Left ventricle myocardium superior (tissue), 1 donor: ENCODE measurements at places on chromosomes 7 and 10. TPM values are rescaled to one million over a fixed set of nuclear protein-coding genes. Genes with fewer than 3 reads are reported as not detected.
A peak's percentile ranks its signal among the peaks of the same experiment; 100 is the strongest.

- peak; percentile 97 for DNase-seq
These were observed at the start of gene AASS for GRCh38 chr7:122143751-122144711. Gene AASS (minus strand): TSS chr7:122144249. CDS start chr7:122133726, 10,523 bp downstream.

DNA sequence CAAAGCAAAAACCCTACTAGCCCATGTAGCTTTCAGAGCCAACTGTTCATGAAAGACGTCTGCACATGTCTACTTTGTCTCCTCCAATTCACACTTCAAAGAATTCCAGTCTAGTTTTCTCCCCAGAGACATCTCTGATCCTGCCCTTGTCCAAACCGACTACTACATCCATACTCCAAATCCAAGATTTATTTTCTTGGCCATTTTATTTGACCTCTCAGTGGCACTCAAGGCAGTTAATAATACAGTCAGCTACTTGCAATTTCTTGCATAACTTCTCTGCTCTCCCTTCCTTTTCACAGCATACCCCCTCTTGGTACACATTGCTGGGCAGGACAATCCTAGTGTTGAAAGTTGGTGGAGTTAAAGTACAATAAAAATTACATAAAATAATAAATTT is 170.9 kb upstream of the INHBA start:
- DNase-seq = no peak

GRCh38 chr10:113487154-113487553 is 65.7 kb upstream of the HABP2 start:
- DNase-seq = no peak

DNA sequence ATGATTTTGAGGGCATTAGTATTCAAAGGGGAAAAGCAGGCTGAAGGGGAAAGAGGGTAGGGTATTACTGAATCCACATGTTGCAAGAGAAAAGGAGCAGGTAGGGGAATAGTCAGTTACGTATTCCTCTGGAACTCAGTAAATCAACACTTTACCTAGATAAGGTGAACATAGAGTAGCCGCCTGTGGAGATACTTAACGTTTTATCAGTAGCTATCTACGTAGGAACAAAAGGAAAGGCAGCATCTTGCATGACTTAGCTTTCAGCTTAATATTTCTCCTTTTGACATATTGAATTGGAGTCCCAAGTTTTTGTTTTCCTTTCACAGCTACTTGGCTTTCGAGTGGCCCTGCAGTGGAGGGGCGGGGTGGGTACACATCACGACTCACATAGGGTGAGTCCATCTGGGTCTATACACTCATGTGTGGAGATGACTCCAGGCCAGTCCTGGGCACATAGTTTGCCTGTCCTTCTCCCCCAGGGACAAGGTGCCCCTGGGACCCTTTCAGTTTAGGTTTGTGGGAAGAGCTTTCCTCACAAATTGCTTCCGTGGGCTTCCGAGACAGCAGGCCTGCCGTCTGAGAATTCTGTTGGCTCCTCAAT is 48.1 kb downstream of the CCNY start:
- no peak for DNase-seq

DNA sequence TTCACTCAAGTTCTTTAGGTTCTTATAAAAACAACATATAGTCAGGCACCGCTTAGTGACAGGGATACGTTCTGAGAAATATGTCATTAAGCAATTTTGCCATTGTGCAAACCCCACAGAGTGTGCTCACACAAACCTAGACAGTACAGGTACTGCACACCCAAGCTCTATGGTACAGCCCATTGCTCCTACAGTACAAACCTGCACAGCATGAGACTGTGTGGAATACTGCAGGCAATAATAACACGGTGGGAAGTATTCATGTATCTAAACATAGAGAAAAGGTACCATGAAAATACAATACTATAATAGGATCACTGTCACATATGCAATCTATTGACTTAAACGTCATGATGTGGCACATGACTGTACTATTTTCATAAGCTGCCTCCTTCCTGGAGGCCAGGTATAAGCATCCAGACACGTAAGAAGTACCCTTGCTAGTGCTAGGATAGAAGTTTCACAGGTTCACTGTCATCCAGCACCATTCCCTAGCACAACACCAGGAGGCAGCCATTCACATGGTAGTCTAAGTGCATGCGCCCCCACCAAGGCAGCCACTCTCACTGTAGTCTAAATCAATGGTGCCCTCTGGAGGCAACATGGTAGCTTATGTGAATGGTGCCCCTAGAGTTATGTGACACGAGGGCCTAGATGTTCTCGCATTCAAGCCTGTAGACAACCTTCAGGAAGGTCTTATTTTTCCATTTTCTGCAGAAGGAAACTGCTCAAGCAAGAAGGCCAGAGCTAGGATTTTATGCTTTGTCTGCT is 98.5 kb downstream of the ARHGAP22 start:
- no peak for DNase-seq

DNA sequence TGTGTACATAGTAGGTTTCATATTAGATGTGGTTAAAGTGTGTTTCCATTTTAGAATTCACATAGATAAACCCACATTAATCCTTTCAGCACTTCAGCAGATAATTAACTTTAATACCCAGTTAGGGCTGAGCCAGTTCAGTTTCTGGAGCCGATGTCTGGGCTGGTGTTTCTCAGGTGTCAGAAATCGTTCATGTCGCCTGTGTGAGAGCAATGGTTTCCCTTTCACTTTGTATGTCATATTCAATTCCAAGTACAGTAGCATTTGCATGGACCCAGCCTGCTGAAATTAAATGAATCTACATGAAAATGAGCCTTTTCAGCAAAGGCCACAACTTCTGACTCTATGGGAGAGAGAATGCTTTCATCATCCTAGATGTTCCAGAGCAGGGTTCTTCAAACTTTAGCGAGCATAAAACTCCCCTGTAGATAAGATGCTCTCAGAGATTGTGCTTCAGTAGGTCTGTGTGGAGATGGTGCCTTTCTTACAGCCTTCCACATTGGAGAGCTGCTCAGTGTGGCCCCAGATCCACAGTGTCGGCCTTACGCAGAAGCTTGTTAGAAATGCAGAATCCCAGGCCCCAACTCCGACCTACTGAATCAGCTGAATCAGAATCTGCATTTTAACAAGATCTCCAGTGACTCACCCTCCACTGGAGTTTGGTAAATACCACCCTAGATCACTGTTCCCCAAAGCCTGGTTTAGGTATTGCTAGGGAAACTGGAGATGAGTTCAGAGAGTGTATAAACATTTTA is 19.6 kb downstream of the WIPF3 start:
- no peak for DNase-seq

GRCh38 chr7:143882604-143883078 is 19.3 kb downstream of the TCAF1 start:
- DNase-seq = peak; percentile 87

DNA sequence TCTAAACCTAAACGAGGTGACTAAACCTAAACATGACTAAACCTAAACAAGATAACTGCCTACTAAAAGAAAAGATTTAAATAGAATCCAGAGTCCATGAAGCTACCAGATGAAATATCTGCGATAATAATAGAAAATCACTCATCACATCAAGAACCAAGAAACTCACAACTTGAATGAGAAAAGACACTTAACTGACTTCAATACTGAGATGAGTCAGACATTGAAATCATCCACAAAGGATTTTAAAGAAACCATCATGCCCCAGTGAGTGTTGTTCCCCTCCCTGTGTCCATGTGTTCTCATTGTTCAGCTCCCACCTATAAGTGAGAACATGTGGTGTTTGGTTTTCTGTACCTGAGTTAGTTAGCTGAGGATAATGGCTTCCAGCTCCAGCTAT is 416.0 kb downstream of the CALN1 start:
- DNase-seq = no peak

DNA sequence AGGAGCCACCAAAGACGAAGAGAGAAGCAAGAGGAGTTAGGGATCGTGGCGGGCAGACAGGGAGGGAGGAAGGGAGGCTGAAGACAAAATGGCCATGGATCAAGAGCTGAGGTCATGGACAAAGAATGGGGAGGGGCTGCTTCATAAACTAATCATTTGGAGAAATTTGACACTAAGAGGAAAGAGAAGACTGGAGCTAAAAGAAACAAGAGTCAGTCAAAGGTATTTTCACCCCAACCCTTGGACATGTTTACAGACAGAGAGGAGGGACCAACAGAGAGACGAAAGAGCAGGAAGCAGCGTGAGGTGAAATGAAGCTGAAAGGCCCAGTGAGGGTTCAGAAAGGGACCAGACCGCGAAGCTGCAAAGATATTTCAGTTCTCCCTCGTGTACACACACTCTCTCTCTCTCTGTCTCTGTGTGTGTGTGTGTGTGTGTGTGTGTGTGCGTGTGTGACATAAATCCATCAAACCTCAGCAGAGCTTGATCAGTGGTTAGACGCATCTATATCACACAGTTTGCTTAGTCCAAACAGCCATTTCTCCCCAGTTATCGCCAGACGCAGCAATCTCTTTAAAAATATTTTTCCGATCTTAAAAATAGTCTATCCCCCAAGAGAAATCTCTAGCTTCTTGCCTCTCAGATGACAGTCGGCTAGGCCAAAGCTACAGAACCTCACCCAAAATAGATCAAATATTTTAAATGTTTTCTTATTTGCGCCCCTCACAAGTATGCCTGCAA is 12.5 kb upstream of the CALD1 start:
- no peak for DNase-seq

The ADARB2 gene
- 0.22 TPM for total RNA-seq

The COL28A1 gene
- total RNA-seq = 2.7 TPM

The OGDHL gene
- 4.1 TPM for total RNA-seq

The FZD8 gene
- 8.2 TPM for total RNA-seq
